Stimulated activated CD4-positive, alpha-beta T cell treated with anti-CD3 and anti-CD28 coated beads, Interleukin-12 subunit alpha, Interleukin-12 subunit beta, amount 100 ng/mL, for 24 hours (primary cell): ENCODE measurements at places on chromosomes 11 and 22.

- DNase-seq, result no peak
Observed at GRCh38 chr11:451738-452137, 1.7 kb downstream of the PTDSS2 start.

- DNase-seq, result no peak
Observed at GRCh38 chr11:68352591-68352990, 40.2 kb downstream of the LRP5 start.

GRCh38 chr11:75760710-75761493, 7.7 kb upstream of the DGAT2 start:
- no peak for DNase-seq

DNA sequence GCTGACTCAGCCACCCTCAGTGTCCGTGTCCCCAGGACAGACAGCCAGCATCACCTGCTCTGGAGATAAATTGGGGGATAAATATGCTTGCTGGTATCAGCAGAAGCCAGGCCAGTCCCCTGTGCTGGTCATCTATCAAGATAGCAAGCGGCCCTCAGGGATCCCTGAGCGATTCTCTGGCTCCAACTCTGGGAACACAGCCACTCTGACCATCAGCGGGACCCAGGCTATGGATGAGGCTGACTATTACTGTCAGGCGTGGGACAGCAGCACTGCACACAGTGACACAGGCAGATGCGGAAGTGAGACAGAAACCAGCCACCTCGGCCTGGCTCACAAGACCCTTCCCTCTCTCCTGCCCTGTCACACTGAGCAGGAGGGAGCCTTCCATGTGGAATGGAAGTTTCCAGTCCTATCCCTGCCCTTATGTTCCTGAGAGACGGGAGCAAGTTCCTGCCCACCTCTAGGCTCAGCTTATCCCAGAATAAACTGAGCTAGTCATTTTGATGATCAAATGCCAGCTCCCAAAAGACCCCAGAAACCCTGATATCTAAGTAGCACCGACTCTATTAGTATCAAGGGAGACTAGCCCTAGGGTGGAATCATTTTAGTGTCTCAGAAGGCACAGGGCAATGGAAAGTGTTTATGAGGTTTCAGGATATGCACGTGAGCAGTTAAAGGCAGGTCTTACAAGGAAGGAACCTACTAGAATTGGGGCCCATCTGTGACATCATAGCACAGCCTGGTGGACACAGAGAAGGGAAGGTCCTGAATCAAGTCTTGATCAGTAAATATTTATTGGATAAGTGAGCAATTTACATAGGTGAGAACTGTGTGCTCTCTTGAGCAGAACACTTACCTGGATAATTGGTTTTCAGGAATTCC, 6.3 kb upstream of the IGLL5 start:
- DNase-seq, result no peak

- DNase-seq, result no peak
Observed at GRCh38 chr11:31706357-31706756, 104.8 kb downstream of the PAX6 start.

DNA sequence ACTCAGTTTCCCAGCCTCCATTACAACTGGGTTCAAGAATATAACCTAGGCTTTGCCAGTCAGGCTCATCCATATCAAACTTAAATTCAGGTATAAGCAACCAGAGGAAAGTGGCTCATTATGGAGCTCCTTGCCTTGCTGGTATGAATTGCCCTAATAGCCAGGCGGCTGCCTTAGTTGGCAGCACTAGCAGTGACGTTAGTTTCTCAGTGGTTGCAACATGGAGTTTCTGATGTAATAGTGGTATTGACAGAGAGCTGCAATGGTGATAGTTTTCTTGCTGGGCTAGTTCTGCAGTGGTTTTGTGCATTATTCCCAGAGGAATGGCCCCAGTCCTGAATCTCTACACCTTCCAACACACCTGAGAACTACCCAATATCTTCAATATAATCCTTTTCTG, 3.8 kb upstream of the TMEM123 start:
- DNase-seq, result no peak

DNA sequence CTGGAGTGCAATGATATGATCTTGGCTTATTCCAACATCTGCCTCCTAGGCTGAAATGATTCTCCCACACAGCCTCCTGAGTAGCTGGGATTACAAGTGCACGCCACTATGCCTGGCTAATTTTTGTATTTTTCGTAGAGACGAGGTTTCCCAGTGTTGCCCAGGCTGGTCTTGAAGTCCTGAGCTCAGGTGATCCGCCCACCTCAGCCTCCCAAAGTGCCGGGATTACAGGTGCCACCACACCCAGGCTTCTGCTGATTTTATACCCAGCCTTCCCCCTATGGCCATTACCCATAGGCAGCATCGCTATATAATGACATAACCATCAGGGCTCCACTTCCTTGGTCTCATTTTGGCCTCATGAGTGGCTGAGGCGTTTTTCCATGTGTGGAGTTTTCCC, 60.6 kb upstream of the RAB1B start:
- no peak for DNase-seq

- no peak for DNase-seq
Observed at GRCh38 chr11:62064221-62064620, 59.6 kb upstream of the INCENP start.

DNA sequence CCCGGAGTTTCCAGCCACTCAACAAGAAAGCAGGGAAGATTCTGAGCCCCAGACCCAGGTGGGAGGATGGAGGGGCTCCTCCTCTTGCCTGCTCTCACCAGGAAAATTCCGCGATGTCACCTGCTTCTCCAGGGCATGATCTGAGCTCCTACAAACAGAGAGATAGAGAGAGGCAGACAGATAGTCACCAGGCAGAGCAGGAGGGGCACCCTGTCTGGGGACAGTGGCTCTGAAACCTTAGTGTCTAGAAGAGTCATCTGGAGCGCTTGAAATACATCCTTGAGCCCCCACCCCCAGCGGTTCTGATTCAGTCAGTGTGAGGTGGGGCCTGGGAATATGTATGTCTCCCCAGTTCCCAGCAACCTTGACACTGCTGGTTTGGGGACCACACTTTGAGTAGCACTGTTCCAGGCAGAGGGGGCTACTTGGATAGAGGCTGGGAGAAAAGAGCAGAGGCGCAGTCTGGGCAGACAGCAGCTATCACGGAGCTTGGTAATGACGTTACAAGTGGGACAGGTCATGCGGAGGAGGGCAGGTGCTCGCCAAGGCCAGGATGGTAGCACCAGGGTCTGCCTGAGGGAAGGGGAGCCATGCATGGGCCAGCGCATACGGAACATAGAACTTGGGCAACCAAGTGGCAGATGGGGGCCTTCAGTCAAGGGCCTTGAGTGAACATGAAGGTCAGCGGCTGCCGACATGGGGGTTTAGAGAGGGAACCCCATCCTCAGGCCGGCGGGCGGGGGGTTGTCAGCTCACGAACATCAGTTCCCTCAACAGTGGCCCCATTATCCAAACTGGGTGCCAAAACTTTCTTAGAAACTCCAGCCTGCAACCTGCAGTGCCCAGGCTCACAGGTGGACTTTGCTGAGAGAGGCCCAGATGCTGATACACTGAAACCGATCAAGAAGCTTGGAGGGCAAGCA, 60.9 kb upstream of the MYEOV start:
- DNase-seq, result no peak
